ENCODE measurements at places on chromosomes 3 and 15.

DNA sequence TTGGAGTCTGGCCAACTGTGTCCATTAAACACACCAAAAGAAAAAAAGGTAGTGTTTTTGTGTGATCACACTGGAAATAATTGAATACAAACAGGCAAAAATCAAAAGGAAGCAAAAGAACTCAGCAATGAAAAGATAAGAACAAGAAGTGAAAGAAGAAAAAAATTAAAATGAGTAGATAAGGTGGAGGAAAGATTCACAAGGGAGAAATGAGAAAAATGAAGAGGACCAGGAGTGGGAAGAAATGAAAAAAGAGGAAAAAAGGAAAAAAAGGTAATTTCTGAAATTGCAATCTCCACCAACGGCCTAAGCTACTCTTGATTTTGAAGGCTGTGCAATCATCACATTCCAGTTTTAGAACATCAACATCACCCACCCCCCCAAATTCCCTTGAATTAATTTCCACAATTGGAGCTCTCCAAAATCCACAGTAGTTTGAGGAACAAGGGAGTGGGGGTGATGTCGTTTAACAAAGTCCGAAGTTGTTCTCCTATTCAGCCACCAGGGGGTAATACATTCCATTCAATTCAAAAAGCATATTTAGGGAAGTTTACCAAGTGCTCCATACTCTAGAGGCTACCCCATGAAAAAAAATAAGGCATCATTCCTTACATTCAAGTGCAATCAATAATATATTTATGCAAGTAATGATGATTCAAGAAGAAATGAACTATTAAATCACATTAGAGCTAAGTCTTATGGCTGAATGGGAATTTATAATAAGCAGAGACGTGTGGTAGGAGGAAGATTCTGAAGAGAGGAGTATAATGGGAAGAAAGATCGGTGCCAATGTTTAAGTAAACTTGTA is 37.4 kb downstream of the ZNF860 start:
- no peak for DNase-seq

DNA sequence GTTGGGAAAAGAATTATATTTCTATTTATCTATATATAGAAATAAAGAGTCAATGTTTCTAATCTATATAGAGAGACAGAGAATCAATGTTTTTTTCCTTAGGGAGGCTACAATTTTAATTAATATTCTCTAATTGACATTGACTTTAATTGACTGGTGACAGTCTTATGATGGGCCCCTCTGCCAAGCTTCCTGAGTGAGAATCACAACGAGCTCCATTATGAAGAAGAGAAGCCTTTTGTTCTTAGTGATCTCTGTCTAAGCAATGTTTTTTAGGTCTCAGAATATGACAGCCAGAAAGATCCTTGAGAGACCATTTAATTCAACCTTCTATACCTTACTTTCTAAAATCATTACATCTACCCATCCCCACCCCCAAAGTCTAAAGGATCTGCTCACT is 70.9 kb downstream of the IGSF11 start:
- DNase-seq = no peak

- DNase-seq = no peak
Observed at GRCh38 chr3:180626844-180627243, 24.9 kb downstream of the TTC14 start.

- no peak for DNase-seq
Observed at GRCh38 chr15:43134157-43134635, 810 bp downstream of the TMEM62 start.

GRCh38 chr3:148101061-148101460 is 596.6 kb upstream of the AGTR1 start:
- no peak for DNase-seq

GRCh38 chr3:13796701-13797460 is 83.0 kb downstream of the WNT7A start:
- DNase-seq = no peak

GRCh38 chr15:40295877-40296560 is 11.7 kb downstream of the PLCB2 start:
- DNase-seq = no peak

DNA sequence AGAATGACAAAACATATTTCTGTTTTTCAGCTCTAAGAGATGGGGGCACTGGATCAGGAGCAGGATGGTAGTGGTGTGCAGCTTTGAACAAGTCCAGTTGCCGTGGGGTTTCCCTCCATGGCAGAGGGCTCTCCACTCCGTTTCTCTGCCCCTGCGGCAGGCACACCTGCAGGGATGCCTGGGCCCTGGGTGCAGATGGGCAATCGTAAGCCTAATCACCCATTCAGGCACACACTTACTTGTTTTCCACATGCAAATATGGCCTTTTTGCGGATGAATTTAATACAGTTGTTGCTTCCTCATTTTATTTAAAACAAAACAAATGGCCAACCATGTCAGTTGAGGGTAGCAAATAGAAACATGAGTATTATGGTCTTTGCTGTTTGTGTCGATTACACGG is 85.1 kb downstream of the LPP start:
- DNase-seq = no peak

GRCh38 chr3:151218136-151218535 is 15.1 kb upstream of the GPR171 start:
- no peak for DNase-seq

DNA sequence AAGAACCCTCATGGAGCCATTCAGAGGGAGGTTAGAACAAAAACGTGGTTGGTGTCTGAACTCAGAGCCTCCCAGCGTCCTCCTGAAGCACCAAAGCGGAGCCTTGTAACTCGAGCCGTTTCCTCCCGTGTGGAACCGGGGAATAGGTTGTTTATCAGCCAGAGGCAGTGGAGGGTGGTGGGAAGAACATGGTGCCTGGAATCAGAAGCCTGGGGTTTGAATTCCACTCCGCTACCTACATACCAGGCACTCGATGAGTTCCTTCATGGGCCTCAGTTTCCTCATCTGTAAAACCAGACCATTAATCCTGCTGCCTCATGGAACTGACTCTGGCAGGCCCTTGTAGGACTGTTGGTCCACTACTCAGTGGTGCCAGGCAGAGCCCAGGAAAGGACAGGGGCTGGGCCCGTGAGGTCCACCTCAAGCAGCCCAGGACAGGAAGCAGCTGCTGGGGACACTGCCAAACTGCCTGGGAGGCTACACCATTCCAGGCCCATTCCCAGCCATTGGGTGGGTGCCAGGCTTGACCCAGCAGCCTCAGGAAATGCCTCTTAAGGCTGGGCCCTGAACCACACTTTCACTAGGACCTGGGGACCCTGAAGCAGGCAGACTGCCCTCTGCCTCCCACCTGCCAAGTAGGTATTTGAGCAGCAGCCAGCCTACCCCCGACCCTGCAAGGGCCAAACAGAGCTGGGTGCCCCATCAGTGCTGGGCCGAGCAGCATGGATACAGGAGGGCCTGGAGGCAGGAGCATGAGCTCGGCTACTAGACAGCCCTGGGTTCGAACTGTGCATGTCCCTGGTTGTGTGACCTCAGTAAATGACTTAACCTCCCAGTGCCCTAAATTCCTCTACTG is 33.4 kb downstream of the PRKCD start:
- no peak for DNase-seq

GRCh38 chr15:64596701-64597476 is 136.5 kb downstream of the ZNF609 start:
- no peak for DNase-seq
